Head of caudate nucleus (tissue), 42 donors: ENCODE measurements at places on chromosomes 6 and 20.

DNA sequence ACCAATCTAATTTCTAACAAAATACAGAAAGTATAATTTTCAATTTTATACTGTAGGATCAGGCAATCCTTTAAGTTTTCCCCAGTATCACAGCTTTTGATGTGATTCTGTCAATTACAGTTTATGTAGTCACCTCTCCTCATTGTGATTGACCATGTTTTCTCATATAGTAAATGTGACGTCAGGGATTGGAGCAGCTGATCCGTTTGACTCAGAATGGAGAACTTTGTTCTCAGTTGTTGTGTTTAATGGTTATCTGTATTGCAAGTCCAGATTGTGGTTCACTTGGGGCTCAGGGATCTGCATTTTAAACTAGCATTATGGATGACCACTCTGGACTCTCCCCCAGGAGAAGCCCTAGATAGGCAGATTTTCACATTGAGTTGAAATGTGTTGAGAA lies 90.6 kb downstream of the DNAH8 start:
- DNase-seq, result no peak

GRCh38 chr6:110392727-110393126 lies 22.6 kb downstream of the DDO start:
- DNase-seq, result no peak

- no peak for DNase-seq
Observed at GRCh38 chr6:75381877-75382633, 97.5 kb upstream of the TMEM30A start.

GRCh38 chr6:80446454-80447045 lies 340.1 kb downstream of the BCKDHB start:
- DNase-seq, result no peak

DNA sequence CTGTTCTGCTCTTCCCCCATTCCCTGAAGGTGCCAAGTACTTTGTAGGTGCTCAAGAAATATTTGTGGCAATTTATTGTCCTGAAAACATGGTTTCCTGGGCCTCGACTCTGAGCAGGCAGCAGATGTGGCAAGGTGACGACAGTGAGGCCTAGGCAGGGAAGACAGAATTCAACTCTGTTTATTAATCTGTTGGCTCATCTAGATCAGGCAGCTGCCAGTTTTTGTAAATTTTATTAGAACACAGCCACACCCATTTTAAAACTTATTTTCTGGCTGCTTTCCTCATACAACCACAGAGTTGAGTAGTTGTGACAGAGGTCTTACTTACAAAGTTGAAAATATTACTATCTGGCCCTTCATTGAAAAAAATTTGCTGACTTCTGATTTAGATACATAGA lies 24.5 kb downstream of the MAPK14 start:
- no peak for DNase-seq

- no peak for DNase-seq
Observed at GRCh38 chr20:37848706-37849105, 54.2 kb upstream of the VSTM2L start.

- DNase-seq, result no peak
Observed at GRCh38 chr6:100267721-100268123, 197.0 kb downstream of the SIM1 start.

- peak; percentile 82 for DNase-seq
Observed at GRCh38 chr6:151240036-151240685, 394 bp downstream of the AKAP12 start.

GRCh38 chr20:57708694-57709673 lies 831 bp downstream of the PMEPA1 start:
- no peak for DNase-seq

GRCh38 chr6:111615916-111616612 lies 10.4 kb upstream of the TRAF3IP2 start:
- DNase-seq, result no peak

GRCh38 chr20:24996449-24997377 lies 4.2 kb upstream of the APMAP start:
- DNase-seq, result no peak

GRCh38 chr20:63819224-63819921 lies 11.7 kb downstream of the ZBTB46 start:
- DNase-seq, result no peak

DNA sequence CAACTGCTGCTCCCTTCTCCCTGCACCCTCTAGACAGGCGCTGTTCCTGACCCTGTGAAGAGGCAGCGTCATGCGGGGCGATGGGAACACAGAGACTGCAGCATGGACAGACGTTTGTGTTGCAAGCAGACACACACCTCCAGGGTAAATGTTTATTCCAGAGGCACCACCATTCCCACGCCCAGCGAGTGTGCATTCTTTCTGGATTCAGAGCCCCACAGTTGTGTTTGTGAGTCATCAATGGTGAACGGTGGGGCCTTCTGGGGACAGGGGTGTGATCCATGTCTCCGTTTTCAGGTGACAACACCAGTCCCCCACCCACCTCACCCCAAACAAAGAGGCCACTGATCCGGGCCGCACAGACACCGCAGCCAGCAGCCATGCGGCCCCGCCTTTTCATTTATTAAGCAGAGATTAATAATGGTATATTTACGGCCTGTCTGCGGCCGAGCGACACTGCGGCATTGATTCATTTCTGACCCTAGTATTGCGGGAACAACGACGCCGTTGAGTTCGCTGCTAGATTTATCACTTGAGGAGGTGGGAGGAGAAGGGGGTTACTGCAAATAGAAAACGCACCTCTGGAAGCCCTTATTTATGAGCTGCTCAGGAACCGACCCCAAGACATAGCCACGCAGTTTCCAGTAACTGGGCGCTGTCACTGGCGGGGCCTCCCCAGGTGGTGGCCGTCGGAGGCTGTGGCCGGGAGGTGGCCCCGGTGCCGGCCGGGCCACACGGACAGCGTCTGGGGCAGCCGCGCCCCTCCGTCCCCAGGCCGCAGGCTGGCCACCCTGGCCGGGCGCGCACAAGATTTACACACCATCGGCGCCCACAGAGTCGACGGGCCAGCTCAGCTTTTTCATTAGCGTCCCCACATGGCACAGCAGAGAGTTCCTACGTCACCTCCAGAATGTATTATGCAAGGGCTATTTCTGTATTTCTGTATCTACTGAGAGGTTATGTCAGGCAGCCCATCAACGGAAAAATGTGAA lies 367.6 kb downstream of the THBS2 start:
- no peak for DNase-seq

- DNase-seq, result no peak
Observed at GRCh38 chr20:38877483-38877882, 48.7 kb upstream of the FAM83D start.

DNA sequence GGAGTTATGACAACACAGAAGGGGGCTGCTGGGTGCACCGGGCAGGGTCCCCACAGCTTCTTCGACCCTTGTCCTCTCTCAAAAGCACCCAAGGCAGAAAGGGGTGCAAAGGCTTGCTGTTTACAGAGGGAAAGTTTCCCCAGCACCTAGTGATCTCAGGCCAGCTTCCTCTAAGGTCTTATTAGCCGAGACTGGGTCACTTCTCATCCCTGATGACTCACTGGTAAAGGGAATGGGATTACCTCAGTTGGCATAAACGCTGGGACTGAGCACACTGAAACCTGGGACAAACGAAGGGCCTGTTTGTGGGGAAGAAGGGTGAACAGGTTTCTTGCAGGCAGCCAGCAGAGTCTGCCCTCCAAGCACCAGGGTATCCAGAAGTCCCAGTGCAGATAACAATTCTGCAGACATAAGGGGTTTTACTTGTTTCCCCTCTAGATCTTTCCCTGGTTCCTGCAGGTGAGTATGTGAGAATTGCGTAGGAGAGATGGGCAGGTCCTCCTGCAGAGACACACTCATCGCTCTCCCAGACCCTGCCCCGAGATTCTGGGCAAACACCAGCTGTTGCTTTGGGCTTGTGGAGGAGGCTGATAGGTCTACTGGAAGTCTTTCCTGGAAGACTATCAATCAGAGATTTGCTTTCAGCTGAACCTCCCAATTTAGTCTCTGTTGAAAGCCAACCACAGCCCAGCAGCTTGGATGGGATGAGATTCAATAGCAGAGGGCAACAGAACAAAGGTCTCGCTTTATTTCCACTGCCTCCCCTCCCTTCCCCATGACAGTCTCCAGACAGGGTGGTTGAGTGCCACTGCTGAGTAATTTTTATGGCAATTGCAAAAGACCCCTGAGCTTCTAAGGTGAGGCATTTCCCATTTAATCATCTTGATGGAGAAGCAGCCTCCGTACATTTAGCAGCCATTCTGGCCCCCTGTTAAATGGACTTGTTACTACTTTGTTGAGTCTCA lies 25.7 kb downstream of the KCNG1 start:
- no peak for DNase-seq

DNA sequence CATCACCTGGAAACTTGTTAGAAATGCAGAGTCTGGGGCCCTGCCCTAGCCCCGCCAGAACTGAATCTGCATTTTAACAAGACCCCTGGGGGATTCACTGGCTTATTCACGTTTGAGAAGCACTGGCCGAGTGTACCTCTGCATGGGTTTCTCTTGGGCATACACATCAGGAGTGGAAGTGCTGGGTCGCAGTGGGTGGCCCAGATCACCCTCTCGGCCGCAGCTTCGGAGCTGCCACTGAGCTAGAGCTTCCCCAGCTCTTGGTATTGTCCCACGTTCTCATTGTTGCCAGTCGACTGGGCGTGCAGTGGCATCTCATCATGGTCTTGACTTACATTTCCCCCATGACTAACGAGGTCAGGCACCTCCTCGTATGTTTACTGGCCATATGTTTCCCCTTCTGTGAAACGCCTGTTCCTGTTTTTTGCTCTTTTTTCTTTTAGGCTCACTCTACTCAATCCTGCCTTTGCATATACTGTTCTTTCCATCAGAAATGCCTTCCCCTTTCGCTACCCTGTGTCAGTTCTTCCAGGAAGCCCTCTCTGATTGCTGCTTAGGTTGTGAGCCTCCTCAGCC lies 3.0 kb upstream of the DLGAP4 start:
- DNase-seq, result no peak

- DNase-seq, result no peak
Observed at GRCh38 chr20:9360431-9360830, 154.0 kb upstream of the LAMP5 start.

DNA sequence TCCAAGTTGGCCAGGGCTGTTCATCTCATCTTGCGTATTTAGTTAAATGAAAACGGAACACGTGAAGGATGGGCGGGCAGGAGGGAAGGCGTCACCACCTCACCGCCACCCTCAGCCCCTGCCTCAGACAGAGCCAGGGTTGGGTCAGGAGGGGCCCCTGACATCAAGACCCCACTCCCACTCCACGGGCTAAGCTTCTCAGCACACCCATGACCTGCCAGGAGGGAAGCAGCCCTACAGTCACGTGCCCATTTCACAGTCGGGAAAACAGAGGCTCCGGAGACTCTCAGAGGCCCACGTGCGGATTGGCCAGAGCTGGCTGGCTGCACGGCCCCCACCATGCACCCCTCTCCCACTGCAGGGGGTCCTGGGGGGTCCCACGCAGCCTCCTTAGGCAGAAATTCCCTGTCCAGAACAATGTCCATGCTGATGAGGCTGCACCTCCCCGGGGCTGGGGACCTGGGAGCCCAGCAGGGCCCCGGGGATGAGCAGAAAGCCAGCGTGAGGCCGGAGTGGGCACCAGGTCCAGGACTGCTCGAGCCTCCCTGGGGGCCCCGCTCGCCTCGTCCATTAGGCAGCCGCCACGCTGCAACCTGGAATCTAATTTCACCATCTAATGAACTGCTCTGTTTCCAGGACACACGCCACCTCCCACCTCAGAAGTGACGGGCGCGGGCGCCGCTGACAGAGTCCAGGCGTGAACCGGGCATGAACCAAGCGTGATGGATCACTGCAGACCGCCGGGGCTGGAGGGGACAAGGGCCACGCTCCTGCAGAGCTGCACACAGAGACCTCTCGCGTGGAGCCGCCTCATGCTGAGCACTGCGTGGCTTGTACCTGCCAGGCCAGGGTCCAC lies 15.8 kb downstream of the KCNQ2 start:
- DNase-seq, result no peak

- no peak for DNase-seq
Observed at GRCh38 chr6:136701045-136701444, 91.2 kb downstream of the MAP3K5 start.

- DNase-seq, result peak; percentile 39
Observed at GRCh38 chr20:36604952-36605398, 604 bp upstream of the RAB5IF start.

GRCh38 chr6:163728442-163729126 lies 314.1 kb downstream of the QKI start:
- DNase-seq, result no peak

- no peak for DNase-seq
Observed at GRCh38 chr20:63695424-63696305, 787 bp upstream of the TNFRSF6B start.

- DNase-seq, result no peak
Observed at GRCh38 chr6:22082218-22082617, 214.6 kb downstream of the PRL start.

GRCh38 chr20:45974896-45975565 lies 3.0 kb upstream of the ZNF335 start:
- no peak for DNase-seq

DNA sequence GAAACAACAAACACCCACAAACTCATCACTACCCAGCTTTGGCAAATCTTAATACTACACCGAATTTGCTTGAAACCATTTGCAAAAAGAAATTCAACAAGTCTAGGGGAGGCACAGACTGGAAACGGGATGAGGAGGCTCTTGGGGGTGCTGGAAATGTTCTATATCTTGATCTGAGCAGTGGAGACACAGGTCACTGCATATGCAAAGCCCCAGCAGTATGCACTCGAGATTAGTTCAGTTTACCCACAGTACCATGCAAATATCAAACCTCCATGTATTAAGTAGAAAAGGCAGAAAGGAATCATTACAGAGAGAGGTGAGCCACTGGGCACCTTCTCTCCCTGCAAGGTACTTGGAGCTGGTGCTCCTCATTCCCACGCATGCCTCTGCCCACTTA lies 75.9 kb downstream of the PREX1 start:
- no peak for DNase-seq

GRCh38 chr6:62150048-62150663 lies 135.9 kb downstream of the KHDRBS2 start:
- DNase-seq, result peak; percentile 46

DNA sequence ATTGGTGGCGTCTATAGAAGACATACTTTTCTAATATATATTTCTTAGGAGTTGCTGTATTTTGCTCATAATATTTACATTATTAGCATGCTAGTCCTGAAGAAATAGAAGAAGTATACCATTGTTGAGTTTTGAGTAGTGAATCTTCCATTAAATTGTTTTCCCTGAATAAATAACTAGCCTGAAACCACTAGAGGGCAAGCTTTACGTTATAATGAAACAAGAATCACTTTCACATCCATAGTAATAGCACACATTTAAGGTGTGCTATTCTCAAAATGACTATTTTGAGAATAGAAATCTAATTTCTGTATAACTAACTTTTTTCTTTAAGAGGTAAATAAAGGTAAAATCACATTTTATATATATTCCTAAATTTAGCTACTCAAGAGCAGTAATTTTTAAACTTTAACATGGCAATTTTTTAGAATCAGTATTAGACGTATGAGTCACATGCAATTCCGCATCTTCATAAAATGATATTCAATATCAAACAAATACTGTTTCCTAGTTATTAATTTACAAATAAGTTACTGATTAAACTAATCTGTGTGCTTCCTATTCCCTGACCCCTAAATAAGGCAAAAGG lies 213.2 kb upstream of the MANEA start:
- no peak for DNase-seq

GRCh38 chr6:52394251-52394666 lies 25.9 kb upstream of the EFHC1 start:
- DNase-seq, result no peak
